ENCODE measurements at places on chromosomes 5 and 9.

- DNase-seq = no peak
Observed at GRCh38 chr5:143979044-143979690, 167.2 kb downstream of the HMHB1 start.

DNA sequence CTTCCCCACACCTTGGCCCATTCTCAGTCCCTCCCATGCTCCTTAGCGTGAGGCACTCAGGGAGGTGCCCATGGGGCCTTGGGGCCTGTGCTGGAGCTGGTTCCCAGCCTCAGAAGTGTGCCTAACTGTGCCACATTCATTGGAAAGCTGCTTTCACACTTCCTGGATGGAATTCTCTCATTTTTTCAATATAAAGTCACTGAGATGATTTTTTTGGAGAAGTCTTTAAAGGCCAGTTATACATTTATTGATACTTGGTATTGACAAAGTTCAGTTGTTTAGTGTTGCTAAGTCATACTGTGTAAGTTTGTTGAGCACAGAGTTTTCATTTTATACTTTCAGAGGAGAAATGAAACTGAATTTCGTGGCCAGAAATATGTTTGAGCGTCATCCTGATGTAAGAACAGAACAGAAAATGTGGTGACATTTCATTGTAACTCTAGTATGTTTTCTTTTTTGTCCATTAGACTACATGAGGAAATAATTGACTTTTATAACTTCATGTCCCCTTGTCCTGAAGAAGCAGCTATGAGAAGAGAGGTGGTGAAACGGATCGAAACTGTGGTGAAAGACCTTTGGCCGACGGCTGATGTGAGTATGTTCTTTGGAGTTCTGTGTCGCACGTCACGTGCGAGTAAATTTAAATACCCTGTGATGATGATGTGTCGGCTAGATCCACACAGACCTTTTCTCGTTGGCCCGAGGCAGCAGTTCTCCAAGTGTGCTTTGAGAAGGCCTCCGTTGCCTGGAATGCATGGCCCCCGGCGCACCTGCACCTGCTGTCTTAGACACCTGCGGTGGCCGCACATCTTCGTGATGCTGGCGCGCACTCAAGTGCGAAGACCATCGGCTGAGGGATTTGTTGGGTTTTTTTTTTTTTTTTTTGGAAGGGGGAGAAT, 24.1 kb downstream of the TENT4A start:
- no peak for DNase-seq

GRCh38 chr9:125527471-125528002, 179.5 kb downstream of the MAPKAP1 start:
- DNase-seq = no peak

DNA sequence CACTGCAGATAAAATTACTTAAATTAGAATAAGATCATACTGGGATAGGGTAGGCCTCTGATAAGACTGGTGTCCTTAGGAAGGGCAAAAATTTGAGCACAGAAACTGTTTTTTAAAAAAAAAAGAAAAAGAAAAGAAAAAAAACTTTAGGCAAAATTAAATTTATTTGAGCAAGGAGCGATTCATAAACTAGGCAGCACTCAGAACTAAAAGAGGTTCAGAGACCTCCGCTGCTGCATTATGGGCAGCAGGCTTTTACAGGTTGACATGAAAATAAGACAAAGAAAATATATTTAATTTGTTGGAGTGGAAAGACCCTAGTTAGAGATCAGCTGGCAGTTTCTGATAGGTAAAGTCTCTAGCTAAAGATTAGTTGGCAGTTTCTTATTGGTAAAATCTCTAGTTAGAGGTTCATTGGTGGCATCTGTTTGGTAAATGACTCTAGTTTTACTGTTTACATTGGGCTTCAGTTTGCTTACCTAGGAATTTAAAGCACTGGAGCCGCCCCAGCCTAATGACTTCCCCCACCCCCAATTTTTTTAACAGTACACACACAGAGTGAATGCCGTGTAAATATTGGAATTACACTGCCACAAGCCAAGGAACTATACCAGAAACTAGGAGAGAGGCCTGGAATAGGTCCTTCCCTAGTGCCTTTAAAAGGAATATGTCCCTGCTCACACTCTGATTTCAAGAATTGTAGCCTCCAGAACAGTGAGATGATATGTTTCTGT, 4.5 kb upstream of the PLPP6 start:
- DNase-seq = no peak

- no peak for DNase-seq
Observed at GRCh38 chr5:175246242-175246888, 197.6 kb downstream of the DRD1 start.

GRCh38 chr5:57986761-57987341, 473.0 kb downstream of the PLK2 start:
- no peak for DNase-seq

DNA sequence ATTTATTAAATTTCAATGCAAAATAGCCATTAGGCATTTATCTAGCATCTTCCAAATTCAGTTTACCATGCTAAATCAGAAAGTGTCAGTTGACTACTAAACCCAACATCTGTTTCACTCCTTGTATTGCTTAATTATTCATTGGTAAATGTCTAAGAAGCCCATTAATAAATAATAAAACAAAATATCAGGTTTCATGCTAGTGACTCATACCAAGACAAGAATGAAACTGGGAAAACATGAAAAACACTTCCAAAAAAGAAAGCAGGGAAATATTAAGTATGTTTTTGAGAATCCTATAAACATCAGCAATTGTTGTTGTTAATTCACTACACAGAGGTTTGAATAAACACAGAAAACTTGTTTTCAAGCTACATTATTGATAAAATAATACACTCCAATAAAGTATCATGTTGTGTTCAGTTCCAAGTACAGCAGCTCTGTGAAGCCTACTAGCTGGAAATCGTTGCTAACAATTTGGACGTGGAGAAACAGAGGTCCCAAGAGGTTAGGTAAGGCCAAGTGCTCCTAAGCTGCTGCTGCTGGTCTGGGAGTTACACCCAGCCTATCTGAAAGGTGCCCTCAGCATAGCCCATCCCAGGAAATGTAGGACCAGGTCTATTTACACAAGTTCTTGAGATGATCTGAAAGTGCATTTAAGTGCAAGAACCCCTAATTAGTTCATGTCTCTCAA, 78.8 kb downstream of the GNAQ start:
- no peak for DNase-seq

DNA sequence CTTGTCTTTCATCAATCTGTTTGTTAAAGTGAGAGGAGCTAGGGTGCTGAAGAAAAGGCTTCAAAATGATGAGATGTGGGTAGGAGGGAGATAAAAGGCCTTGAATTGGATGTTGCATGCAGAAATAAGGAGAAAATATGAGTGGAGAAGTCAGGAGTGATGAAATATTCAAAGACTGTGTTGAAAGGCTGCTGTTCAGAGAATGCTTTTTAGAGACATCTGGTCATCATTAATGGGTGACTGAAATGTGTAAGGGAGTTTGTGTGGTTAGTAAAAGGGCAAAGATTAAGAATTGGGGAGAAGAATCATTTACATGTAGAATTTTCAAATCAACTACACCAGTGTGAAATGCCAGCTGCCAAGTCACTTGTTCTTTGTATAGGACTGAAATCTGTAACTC, 383.9 kb downstream of the MAT2B start:
- no peak for DNase-seq

DNA sequence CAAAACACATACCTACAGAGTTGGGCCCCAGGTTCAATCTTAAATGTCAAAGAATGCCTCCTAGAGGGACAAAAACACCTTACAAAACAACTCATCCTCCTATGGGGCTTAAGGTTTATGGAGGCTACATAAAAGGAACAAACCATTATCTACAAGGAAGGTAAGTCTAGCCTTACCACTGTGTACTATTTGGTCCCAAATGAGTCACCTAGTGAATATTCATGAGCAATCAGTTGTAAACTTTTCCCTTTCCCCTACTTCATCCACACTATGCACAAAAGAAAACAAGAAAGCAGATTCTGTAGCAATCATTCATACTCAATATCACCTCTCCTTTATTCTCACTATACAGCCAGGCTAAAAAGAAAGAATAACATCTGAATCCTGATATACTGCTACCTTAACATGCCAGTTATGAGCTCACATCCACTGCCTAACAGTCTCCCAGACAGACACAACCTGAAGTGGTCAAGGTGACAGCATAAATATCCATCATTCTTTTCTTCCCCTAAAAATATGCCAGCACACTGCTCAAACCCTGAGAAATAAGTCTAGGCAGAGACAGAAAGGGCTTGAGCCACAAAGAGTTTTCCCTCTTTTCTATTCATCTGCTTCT, 6.2 kb downstream of the OXCT1 start:
- DNase-seq = no peak

- no peak for DNase-seq
Observed at GRCh38 chr5:9376363-9377117, 169.3 kb downstream of the SEMA5A start.

GRCh38 chr5:114192108-114192507, 169.8 kb upstream of the KCNN2 start:
- DNase-seq = no peak

DNA sequence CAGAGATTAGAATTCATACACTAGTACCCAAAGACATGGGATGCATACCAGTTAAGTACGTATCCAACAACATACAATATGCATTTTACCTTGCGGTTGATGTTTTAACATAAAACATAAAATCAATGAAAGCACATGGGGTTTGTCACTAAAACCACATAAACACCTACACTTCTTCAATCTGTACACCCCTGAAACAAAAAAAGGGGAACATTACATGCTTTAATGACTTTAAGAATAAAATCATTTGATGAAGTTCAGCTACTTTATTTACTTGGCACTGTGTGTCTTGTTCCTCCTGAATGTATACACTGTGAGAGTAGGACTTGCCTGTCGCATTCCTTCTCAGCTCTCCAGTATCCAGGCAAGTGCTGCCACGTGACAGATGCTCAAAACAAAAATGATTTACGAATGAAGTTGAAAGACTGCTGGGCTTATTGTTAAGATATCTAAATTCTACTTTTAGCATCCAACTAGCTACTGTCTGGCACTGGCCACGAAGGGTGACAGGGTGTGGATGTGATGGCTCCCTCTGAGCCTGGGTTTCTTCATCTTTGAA, 21.0 kb downstream of the TNFSF15 start:
- DNase-seq = no peak

- DNase-seq = no peak
Observed at GRCh38 chr9:109707355-109707754, 72.6 kb upstream of the PALM2AKAP2 start.

DNA sequence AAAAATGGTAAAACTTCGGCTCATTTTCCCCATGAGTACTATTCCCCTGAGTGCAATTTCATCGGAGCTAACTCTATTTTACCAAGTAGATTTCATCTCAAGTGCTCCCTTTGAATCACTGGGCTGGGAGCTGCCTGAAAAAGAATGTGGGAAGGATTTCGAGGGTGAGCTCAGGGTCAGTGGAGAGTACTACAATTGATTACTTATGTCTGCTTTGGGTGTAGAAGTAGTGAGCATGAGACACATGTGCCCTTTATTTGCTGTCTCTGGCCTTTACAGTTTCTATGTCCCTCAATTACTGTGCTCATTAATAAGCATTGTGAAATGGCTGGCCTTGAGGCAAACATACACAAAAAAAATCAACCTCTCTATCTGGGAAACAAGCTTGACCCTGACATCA, 172.7 kb upstream of the RFX3 start:
- DNase-seq = no peak

GRCh38 chr9:79014929-79015699, 556.7 kb upstream of the TLE4 start:
- DNase-seq = no peak

DNA sequence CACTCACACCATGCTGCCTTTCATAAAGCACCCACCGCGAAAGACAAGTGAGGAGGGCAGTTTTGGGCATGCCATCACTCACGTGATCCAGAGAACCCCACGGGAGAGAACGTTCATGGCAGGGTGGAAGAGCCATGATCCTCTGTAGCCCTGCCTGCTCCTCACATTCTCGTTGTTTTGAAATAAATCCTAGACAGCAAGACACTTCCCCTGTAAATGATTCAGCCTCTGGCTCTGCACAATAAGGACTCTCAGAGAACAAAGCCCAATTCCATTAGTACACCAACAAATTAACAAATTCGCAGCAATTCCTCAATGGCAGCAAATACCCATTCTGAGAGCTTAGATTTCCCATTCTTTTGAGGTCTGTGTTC, 71.5 kb downstream of the WNK2 start:
- DNase-seq = no peak

DNA sequence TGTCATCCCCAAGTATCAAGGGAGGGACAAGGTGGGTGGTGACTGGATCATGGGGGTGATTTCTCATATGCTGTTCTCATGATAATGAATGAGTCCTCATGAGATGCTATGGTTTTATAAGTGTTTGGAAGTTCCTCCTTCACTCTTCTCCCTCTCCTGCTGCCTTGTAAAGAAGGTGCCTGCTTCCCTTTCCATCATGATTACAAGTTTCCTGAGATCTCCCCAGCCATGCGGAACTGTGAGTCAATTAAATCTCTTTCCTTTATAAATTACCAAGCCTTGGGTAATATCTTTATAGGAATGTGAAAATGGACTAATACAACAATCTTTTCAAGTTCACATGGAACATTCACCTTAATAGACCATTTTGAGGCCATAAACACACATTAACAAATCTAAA, 21.5 kb upstream of the DOCK2 start:
- DNase-seq = no peak

GRCh38 chr9:123514766-123515165, 158.8 kb downstream of the CRB2 start:
- DNase-seq = no peak

DNA sequence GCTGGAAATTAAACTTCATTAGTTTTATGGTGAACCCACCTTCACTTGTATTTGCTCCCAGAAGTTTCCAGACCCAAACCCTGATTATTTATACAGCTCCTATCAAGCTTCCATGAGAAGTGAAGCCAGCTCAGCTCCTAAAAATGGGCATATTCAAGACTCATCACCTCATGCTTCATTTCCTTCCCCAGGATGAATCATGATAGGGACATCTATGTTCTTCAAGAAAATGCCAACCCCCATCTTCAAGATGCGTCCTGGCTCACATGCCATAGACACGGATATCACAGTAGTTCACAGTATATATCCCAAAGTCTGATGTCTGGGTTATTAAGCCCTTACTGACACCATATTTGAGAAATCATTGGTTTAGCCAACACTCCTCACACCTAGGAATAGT, 217.6 kb downstream of the NPR3 start:
- no peak for DNase-seq

GRCh38 chr9:117775591-117775990, 71.4 kb downstream of the TLR4 start:
- DNase-seq = no peak
